ENCODE measurements at places on chromosomes 7 and 10.

DNA sequence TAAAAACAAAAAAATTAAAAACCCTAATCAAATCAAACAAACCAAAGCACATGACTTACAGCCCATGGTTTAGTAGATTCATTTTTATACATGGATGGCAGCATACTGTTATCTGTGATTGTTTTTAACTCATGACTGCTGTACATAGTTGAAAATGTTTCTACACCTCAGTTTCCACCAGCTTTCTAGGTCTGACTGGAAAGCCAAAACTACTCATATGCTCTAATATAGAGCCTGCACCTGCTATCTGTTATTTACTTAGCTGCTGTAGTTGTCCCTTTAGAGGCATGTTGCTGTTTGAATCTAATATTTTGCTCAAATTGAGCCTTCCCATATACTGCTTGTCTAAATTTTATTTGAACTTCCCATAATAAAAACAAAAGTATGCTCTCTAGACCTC, 289.9 kb upstream of the LRRN3 start:
- no peak for DNase-seq

DNA sequence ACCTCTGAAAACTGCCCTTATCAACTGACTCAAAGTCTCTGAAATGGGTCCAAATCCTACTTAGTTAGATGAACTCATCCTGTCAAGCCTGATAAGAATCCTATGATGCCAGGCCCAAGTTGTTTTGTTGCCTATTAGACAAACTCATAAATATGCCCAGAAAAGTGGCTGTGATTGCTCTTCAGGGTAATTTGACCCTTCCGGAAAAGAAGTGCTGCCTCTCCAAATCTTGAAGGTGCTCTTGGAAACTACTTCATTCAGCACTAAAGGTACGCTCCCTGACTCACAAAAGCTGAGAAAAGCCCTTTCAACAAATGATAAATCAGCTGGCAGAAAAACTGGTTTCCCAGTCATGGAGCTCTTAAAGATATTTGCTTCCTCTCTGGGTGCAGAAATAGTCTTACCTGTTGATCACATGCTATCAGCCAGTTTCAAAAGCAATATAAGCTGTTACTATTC, 6.7 kb downstream of the IFIT5 start:
- DNase-seq, result no peak

DNA sequence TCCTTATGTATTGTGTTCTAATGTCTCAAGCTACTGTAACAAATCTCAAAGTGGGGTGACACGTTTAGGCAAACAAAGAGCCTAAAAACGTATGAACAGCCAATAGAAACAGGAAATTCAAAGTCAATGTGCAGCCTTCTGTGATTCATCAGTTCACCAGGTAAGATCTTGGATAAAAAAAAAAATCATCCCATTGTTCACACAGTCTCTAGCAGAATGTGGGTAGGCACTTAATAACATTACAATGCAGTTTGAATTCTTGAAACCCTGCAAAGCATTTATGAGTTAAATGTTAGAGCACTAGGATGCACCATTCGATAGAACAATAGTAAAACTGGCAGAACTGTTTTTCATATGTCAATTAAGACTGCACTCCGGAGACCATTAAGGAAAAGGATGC, 88.2 kb upstream of the HDAC9 start:
- DNase-seq, result no peak

- no peak for DNase-seq
Observed at GRCh38 chr7:99514050-99514449, 9.6 kb downstream of the ZKSCAN5 start.

GRCh38 chr7:99839287-99840021, 11.6 kb downstream of the CYP3A43 start:
- no peak for DNase-seq

GRCh38 chr7:6546498-6547251, 4.6 kb downstream of the GRID2IP start:
- DNase-seq, result no peak

GRCh38 chr10:11120711-11121110, 103.0 kb downstream of the CELF2 start:
- no peak for DNase-seq

GRCh38 chr10:60898321-60898720, 45.7 kb downstream of the RHOBTB1 start:
- DNase-seq, result no peak

- DNase-seq, result no peak
Observed at GRCh38 chr7:27151341-27151930, 947 bp downstream of the HOXA3 start.

DNA sequence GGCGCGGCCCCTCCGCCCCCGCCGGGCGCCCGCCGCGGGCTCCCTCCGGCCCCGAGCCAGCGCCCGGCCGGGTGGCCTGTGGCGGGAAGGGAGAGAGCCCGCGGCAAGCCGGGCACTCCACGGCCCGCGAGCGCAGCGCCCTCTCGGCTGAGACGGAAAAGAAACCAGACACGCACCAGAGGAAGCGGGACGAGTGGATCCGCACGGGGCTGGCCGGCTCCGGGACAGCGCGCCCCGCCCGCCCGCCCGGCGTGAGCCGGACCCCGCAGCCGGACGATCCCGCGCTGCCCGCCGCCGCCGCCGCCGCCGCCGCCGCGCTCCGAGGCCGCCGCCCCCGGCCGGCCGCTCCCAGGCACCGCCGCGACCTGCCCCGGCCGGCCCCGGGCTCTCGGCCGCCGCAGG, 300 bp downstream of the ARHGAP21 start:
- no peak for DNase-seq

GRCh38 chr10:30241422-30242110, 107.5 kb downstream of the MTPAP start:
- no peak for DNase-seq
